ENCODE measurements at places on chromosomes 12 and 14.

DNA sequence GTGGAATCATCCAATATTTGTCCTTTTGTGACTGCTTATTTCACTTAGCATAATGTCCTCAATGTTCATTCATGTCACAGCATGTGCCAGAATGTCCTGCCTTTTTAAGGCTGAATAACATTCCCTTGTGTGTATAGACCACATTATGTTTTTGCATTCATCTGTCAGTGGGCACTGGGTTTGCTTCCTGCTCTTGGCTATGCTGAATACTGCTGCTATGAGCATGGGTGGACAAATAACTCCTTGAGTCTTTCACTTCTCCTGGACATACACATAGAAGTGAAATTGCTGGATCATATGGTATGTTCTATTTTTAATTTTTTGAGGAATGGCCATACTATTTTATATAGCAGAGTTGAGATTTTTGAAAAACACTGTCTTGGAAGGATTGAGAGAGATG is 46.9 kb downstream of the GPR68 start:
- no peak for DNase-seq

GRCh38 chr12:2642176-2642892 is 152.4 kb upstream of the FKBP4 start:
- DNase-seq: no peak

DNA sequence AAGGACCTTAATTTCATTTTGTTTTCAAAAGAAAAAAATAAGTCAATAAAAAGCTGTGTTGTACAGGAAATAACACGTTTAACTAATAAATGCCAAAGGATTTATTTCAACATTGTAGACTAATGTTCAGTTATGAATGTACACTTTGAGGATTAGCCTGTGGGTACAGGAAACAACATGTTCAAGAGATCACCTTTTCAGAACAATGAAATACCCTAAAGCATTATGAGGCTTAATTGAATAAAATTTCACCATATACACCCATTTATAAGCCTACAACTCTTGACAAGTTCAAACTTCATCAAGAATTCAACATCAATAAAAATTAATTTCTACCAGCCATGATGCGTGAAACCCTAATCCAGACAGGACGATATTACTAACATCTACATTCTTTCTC is 56.6 kb upstream of the SLC6A15 start:
- no peak for DNase-seq

- DNase-seq: no peak
Observed at GRCh38 chr14:99430491-99430890, 50.2 kb downstream of the SETD3 start.

GRCh38 chr12:101698800-101699347 is 1.4 kb downstream of the CHPT1 start:
- DNase-seq: no peak

GRCh38 chr12:70560671-70561070 is 76.6 kb downstream of the PTPRB start:
- no peak for DNase-seq

GRCh38 chr12:5623411-5623810 is 191.5 kb downstream of the NTF3 start:
- DNase-seq: no peak

DNA sequence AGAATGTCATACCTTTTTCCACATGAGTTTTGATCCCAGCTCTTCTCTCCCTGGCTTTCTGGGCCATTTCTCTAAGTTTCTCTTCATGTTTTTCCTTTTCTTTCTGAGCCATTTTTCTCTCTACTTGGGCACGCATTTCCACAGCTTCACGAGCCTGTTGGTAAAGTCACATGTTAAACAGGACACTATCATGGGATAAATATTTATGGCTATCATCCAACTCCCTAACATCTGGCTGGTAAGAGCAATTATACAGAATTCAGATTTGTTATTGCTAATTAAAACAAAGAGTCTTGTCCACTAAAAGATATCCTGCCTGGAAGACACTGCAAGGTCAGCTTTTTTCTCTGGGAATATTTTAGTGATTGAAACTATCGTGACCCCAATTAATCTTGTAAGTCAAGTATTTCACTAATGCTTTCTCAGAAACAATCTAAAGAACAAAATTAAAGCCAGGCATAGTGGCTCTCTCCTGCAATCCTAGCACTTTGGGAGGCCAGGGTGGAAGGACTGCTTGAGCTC is 23.1 kb downstream of the SLIRP start:
- no peak for DNase-seq

- no peak for DNase-seq
Observed at GRCh38 chr12:29545102-29545467, 47.6 kb upstream of the OVCH1 start.

- no peak for DNase-seq
Observed at GRCh38 chr12:28189784-28190320, 404 bp upstream of the CCDC91 start.

DNA sequence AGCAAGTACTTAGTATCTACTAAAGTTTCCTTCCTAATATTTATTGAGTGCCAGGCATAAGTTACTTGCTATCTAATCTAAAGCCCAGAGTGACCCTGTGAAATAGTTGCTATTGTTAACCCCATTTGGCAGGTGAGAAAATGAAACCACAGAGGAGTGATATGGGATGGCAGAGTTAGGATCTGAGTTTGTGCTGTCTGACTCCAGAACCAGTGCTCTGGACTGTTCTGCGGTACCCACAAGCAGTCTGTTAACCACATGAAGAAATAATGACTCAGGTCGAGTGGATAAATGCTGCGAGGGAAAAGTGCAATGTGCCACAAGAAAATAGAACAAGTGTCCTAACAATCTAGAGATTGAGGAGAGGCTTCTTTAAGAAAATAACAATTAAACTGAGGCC is 60.7 kb upstream of the GZMB start:
- no peak for DNase-seq

DNA sequence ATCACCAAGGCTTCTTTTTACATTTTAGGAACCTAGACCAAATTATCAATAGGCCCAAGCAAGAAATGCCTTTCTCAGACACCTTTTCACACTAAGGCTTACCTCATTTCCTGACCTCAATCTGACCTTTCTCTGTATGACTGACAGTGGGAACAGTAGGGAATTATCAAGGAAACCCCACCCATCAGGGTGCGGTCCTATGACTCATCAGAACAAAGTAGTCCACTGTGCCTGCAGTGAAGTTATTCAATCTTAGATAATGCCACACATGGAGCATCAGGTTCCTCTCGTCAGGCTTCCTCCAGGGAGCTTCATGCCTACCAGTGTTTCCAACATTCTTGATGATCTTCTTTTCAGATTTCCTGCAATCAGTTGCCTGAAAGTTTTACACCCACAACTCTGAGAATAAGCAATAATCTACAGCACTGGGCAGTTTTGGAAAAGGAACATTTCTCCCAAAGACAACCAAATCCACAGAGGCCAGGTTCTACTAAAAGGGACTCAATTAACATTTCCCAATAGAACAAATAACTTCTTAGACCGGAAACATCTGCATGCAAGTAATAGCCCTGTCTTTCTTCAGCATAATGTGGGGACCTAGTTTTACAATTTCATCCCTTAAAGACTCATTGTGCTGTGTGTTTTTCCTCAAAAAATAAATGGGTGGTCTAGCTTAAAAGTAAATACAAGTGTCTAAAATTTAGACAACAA is 35.9 kb upstream of the TMTC2 start:
- no peak for DNase-seq

All from tibial nerve (tissue), 4 donors.